ENCODE measurements at places on chromosomes 6 and 20.

DNA sequence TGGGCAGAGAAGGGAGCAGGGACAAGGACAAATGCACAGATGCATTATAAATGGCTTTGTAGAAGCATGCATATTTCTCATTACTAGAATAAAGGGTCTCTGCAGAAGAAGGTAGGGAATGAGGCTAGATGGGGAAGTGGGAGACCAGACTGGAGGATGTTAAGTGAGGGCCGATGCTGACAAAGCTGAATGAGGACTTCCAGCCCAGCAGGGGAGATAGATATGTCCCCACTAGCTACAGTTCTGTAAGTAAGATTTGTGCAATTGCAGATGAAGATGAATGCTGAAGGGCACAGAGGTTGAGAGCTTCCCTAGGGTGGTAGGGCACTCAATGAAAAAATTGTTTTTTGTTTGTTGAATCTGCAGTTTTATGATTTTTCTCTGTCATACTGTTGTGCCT lies 16.9 kb downstream of the ADGRG6 start:
- H3K27ac ChIP-seq, result no peak overlapping the region
- ATAC-seq, result peak; percentile 5
- H3K36me3 ChIP-seq, result no peaks in the 10 kb centered on the region
- H3K4me3 ChIP-seq, result no peak overlapping the region

DNA sequence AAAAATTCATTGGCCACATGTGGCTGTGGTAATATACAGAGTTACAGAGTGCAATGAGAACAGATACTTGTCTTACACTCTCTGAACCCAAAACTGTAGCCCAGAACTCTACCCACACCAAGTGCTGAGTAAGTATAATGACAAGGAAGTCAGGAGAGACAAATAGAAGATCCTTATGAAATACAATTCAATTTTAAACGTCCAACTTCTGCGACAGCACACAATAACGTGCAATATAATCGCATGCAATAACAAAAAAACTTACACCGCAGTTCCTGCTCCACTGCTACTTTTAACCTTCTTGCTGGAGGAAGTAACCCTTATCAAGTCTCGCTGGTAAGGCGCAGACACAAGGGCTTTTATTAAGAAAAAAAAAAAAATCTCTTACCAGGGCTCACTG lies 881 bp downstream of the SFT2D1 start:
- peaks cover 10% of the 10 kb centered on the region for H3K4me1 ChIP-seq
- H3K27me3 ChIP-seq, result no peaks in the 10 kb centered on the region
- peak overlapping the region; percentile 91 for H3K4me3 ChIP-seq
- ATAC-seq, result no peak

DNA sequence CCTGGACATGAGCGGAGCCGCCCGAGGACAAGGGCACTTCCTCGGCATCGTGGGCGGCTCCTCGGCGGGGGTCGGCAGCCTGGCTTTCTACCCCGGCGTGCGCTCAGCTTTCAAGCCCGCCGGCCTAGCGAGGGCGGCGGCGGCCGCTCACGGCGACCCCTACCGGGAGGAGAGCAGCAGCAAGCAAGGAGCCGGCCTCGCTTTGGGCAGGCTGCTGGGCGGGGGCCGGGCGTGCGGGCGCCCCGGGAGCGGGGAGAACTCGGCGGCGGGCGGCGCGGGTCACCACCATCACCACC lies 6.7 kb downstream of the PRDM13 start:
- no peaks in the 10 kb centered on the region for H3K36me3 ChIP-seq
- H3K4me1 ChIP-seq, result peaks cover 15% of the 10 kb centered on the region
- H3K27ac ChIP-seq, result no peak overlapping the region
- ATAC-seq, result peak; percentile 54
- H3K27me3 ChIP-seq, result peaks cover 69% of the 10 kb centered on the region

GRCh38 chr6:36368921-36369865 lies 18.3 kb downstream of the ETV7 start:
- H3K36me3 ChIP-seq, result peaks cover 7% of the 10 kb centered on the region
- H3K4me1 ChIP-seq, result no peaks in the 10 kb centered on the region
- no peaks in the 10 kb centered on the region for H3K27me3 ChIP-seq
- H3K27ac ChIP-seq, result no peak overlapping the region

DNA sequence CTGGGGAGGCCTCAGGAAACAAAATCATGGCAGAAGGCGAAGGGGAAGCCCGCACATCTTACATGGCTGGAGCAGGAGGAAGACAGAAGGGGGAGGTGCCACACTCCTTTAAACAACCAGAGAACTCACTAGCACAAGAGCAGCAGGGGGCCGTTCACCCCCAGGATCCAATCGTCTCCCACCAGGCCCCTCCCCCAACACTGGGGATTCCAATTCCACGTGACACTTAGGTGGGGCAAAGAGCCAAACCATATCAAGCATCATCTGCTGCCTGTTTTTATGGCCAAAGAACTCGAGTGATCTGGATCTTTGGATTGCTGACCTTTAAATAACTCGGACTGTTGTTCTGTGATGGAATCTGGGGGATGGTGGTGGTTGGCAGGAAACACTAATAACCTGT lies 28.0 kb downstream of the PNLDC1 start:
- no peaks in the 10 kb centered on the region for H3K27me3 ChIP-seq
- H3K36me3 ChIP-seq, result no peaks in the 10 kb centered on the region
- H3K27ac ChIP-seq, result no peak overlapping the region

- peaks cover 6% of the 10 kb centered on the region for H3K27me3 ChIP-seq
- no peak overlapping the region for H3K4me3 ChIP-seq
- no peaks in the 10 kb centered on the region for H3K36me3 ChIP-seq
- H3K27ac ChIP-seq, result no peak overlapping the region
- no peak for ATAC-seq
Observed at GRCh38 chr6:170211404-170212025, 79.4 kb downstream of the DLL1 start.

GRCh38 chr6:44234101-44235025 lies 11.0 kb downstream of the SLC29A1 start:
- H3K36me3 ChIP-seq, result peaks cover 49% of the 10 kb centered on the region
- ATAC-seq, result no peak
- H3K27me3 ChIP-seq, result no peaks in the 10 kb centered on the region
- no peak overlapping the region for H3K4me3 ChIP-seq
- peaks cover 6% of the 10 kb centered on the region for H3K4me1 ChIP-seq

DNA sequence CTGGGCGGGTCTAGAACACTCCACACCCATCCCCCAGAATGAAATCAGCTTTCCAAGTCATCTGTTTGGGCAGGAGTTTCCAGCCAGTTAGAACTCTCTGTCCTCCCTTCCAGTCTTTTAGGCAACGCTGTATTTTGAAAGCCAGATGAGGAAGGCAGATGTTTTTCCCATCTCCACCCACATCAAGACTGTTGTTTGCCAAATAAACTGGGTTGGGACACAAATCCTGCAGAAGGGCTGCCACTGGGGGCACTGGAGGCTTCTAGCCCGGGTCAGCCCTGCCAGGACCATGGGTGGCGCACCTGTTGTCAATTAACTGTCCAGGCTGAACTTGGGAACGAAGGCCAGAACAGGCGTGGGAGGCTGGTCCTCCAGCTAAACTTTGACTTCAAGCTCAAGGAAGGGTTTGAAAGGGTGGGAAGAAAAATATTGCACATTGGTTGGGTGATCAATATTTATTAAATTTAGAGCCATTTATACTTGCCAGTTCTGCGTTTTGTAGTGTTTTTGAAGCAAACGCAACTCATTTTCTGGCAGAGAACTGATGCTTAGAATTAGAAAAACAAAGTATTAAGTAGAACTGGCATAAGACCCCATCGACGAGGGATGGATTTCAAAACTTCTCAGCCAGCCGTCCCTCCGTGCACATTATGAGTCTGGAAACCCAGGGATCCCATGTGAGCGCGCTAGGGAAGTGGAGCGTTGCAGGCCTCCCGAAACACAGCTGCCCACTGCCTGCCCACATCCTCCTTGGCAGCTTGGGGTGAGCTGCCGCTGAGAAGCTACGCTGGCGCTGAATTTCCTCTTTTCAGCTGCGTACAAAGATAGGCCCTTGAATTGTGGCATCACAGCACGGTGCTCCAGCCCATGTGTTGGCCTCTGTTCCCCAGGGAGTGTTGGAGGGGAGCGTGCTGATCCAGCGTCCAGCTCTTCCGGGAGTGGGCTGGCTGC lies 297.4 kb downstream of the QKI start:
- H3K4me1 ChIP-seq, result no peaks in the 10 kb centered on the region
- no peaks in the 10 kb centered on the region for H3K36me3 ChIP-seq
- peaks cover 11% of the 10 kb centered on the region for H3K27me3 ChIP-seq
- no peak overlapping the region for H3K27ac ChIP-seq

DNA sequence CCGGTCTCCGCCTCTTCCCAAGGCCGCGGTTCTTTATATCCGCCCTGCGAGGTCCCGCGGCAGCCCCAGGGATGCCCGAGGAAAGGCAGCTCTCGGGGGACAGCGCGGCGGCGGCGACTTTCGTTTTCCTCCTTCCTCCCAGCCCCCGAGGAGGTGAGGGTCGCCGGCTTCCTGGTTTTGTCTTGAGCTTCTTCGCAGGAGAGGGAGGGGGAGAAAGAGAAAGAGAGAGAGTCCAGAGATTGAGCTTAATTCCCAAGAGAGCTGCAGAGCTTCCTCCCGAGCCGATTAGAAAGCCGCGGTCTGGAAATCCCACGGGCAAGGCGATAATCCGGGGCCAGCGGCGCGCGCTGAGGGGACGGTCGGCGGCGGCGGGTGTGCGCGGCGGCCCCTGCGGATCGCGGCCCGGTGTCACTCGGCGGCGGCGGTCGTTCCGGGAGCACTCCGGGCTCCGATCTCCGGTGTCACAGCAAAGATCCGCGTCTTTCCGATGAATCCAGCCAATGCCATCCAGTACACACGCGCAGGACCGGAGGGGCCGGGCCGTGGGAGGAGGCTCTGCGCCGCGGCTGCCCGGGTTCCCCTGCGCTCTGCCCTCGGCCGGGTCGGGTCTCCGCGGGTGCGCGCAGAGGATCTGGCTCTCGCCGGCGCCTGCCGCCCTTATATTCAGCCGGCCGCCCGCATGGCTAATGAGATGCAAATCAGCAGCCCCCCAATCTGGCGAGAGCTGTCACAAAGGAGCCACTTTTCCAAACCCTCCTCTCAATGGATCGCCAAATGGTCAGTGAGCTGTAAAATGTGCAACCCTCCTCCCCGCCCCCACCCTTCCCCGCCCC lies at the start of gene DLL1:
Gene DLL1, minus strand, starts transcription at position 783 of the 833 bp plus-strand sequence. CDS start 939 bp downstream, outside the sequence.
- H3K4me3 ChIP-seq, result peak within 1 kb of the TSS; percentile 88
- peaks cover 18% of the 10 kb centered on the region for H3K4me1 ChIP-seq
- peaks cover 60% of the 10 kb centered on the region for H3K27me3 ChIP-seq
- peak within 1 kb of the TSS; percentile 70 for H3K27ac ChIP-seq

DNA sequence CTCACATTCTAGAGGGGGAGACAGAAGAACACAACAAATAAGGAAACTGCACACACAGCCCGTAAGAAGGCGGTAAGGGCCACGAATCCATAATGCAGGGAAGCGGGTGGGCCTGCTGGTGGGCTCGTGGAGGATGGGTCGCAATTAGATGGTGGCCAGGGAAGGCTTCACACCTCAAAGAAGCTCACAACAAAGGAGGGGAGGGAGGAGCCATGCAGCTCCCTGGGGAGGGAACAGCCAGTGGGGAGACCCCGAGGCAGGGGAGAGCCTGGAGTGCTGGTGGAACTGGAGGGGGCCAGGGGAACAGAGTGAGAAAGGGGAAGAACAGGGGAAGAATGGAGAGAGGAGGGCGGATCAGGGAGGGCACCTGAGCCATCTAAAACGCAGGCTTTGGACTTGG lies 13.4 kb downstream of the SRC start:
- no peaks in the 10 kb centered on the region for H3K27me3 ChIP-seq
- no peaks in the 10 kb centered on the region for H3K4me1 ChIP-seq
- H3K4me3 ChIP-seq, result no peak overlapping the region

GRCh38 chr20:33791540-33791939 lies 19.6 kb upstream of the CHMP4B start:
- no peak overlapping the region for H3K27ac ChIP-seq
- ATAC-seq, result no peak
- no peaks in the 10 kb centered on the region for H3K27me3 ChIP-seq
- H3K36me3 ChIP-seq, result no peaks in the 10 kb centered on the region
- H3K4me3 ChIP-seq, result no peak overlapping the region

- no peak overlapping the region for H3K27ac ChIP-seq
- ATAC-seq, result no peak
- no peaks in the 10 kb centered on the region for H3K4me1 ChIP-seq
- H3K4me3 ChIP-seq, result no peak overlapping the region
- peaks cover 9% of the 10 kb centered on the region for H3K27me3 ChIP-seq
Observed at GRCh38 chr6:122730775-122731386, 48.6 kb upstream of the FABP7 start.

- H3K4me3 ChIP-seq, result no peak overlapping the region
- no peaks in the 10 kb centered on the region for H3K36me3 ChIP-seq
- H3K27me3 ChIP-seq, result peaks cover 13% of the 10 kb centered on the region
- no peak for ATAC-seq
- H3K4me1 ChIP-seq, result no peaks in the 10 kb centered on the region
Observed at GRCh38 chr6:10831609-10832008, 6.7 kb downstream of the MAK start.

- no peaks in the 10 kb centered on the region for H3K36me3 ChIP-seq
- H3K4me1 ChIP-seq, result no peaks in the 10 kb centered on the region
- ATAC-seq, result no peak
- H3K27me3 ChIP-seq, result peaks cover 4% of the 10 kb centered on the region
Observed at GRCh38 chr6:73050706-73051105, 174.6 kb downstream of the KHDC1L start.

- no peak overlapping the region for H3K27ac ChIP-seq
- ATAC-seq, result no peak
- no peaks in the 10 kb centered on the region for H3K4me1 ChIP-seq
- H3K27me3 ChIP-seq, result peaks cover under 1% of the 10 kb centered on the region
Observed at GRCh38 chr6:128410584-128410983, 109.8 kb downstream of the PTPRK start.

- H3K27ac ChIP-seq, result no peak overlapping the region
- H3K27me3 ChIP-seq, result peaks cover 16% of the 10 kb centered on the region
- no peak for ATAC-seq
- no peak overlapping the region for H3K4me3 ChIP-seq
Observed at GRCh38 chr20:45772693-45773092, 19.0 kb downstream of the WFDC3 start.

GRCh38 chr6:105608711-105609374 lies 206.0 kb upstream of the PREP start:
- H3K4me1 ChIP-seq, result no peaks in the 10 kb centered on the region
- H3K27ac ChIP-seq, result no peak overlapping the region
- no peaks in the 10 kb centered on the region for H3K36me3 ChIP-seq
- no peak for ATAC-seq
- H3K4me3 ChIP-seq, result no peak overlapping the region
- H3K27me3 ChIP-seq, result peaks cover 2% of the 10 kb centered on the region

- H3K36me3 ChIP-seq, result no peaks in the 10 kb centered on the region
Observed at GRCh38 chr20:63463400-63464288, 8.8 kb downstream of the KCNQ2 start.

- H3K27me3 ChIP-seq, result peaks cover 19% of the 10 kb centered on the region
- ATAC-seq, result no peak
- no peak overlapping the region for H3K4me3 ChIP-seq
- no peaks in the 10 kb centered on the region for H3K36me3 ChIP-seq
- no peak overlapping the region for H3K27ac ChIP-seq
- H3K4me1 ChIP-seq, result no peaks in the 10 kb centered on the region
Observed at GRCh38 chr6:96575359-96575758, 12.4 kb downstream of the FHL5 start.

- H3K27ac ChIP-seq, result peak overlapping the region; percentile 71
- peaks cover 11% of the 10 kb centered on the region for H3K4me1 ChIP-seq
- H3K27me3 ChIP-seq, result no peaks in the 10 kb centered on the region
- H3K36me3 ChIP-seq, result peaks cover 81% of the 10 kb centered on the region
- no peak overlapping the region for H3K4me3 ChIP-seq
- peak; percentile 55 for ATAC-seq
Observed at GRCh38 chr6:42692137-42692911, 30.1 kb downstream of the PRPH2 start.

GRCh38 chr6:52216932-52217575 lies 27.2 kb downstream of the IL17F start:
- H3K27me3 ChIP-seq, result peaks cover 4% of the 10 kb centered on the region
- peaks cover 8% of the 10 kb centered on the region for H3K4me1 ChIP-seq
- ATAC-seq, result no peak
- no peaks in the 10 kb centered on the region for H3K36me3 ChIP-seq
- no peak overlapping the region for H3K4me3 ChIP-seq
